ENCODE measurements at places on chromosomes 16 and 17. TPM values are rescaled to one million over a fixed set of nuclear protein-coding genes. Genes with fewer than 3 reads are reported as not detected.

DNA sequence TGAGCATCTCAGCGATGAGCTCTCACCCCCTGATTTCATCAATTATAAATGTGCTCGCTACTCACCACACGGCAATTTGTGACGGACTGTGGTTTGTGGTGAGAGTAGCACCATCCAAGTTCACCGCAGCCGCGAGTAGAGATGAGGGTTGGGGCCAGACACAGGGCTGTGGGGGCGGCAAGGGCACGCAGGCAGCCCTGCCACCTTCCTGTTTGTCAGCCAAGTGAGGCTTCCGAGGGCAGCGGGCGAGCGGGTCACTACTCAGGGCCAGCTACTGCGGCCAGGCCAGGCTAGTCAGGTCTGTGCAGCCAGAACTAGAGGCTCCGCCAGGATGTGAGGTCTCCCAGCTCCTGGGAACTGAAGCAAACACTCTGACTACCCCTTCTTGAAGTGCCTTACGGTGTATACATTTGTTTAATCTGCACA is 39.6 kb upstream of the MEOX1 start:
- no peak for DNase-seq

DNA sequence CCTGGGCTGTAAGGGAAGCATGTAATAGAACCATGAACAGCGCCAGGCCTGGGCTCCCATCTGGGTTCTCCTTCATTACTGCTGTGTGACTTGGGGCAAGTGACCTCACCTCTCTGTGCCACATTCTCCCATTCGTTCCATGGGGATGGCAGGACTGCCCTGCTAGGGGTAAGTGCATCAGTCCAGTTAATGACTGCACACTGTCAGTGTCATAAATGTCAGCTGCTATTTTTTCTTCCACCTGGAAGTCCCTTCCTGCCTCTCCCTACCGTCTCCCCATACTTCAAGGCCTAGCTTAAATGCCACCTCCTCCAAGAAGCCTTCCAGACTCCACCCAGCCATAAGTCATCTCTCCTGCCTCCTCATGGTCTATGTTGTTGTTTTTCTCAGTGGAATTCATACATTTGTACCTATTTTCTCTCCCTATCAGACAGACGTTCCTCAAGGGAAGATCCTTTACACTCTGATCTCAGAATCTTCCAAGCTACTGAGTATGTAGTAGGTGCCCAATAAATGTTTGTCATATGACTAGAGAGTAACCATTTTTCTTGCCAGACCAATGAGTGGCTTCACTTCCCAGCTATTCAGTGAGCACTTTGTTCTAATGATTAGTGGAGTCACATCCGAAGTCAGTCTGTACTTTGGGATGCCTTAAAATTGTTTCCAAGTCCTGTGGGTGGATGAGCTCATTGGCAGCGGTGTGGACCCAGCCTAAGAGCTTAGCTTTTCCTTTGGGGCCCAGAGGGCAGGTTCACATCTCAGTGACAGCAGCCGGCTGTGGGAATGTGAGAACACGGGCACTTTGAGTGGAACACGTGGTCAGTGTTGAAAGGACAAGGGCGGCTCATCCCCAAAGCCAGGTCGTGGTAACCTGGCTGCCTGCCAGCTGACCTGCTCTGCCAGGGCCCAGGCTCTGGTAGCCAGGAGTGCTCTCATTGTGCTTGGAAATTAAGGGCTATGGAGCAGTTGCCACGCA is 147.5 kb upstream of the GSE1 start:
- DNase-seq: no peak

DNA sequence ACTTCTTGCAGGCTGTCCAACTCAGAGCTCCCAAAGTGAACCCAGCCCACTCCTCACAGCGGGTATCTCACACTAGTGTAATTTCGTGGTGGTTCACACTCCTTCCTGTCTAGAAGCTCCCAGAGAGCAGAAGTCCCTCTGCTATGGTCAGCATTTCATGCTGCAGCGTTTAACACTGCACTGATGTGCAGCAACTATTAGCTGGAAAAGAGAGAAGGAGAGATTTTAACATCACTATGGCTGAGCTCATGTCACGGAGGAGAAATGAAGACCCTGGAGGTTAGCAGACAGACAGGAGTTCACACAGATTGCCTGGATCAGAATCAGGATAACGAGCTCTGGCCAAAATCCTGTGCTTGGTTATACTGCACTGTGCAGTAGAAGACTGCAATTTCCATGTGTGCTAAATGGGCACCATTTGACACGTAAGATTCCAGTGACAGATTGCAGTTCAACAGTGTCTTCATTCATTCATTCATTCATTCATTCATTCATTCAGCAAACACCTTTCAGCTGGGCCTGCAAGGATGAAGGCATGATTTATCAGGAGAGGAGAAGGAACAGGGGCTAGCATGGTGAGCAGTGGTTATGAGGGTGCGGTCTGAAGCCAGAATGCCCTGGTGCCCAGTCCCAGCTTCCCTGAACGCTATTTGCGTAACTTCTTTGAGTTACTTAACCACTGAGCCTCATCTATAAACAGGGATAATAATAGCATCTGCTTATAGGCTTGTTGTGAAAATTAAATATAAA is 5.3 kb upstream of the CCL1 start:
- DNase-seq: no peak

DNA sequence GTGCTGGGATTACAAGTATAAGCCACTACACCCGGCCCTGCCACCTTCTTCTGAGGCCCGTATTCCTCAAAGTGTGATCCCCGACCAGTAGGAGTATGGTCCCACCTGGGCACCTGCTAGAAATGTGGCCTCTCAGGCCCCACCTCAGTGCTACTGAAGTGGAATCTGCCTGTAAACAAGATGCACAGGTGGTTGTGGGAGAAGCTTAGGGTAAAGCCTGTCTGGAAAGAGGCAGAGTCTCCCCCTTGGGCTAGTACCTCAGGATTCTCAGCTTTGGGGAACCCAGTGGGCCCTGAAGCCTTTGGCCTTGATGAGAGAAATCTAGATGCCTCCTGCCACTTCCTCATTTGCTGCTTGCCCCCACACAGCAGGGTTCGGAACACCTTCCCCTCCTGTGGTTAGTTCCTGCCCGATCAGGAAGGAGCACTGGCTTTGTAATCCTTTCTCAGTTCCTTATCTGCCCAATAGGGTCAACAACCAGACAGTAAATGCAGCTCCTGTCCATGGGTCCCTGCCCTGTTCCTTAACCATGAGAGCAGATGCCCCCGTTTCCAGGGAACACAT is 25.2 kb downstream of the TK2 start:
- no peak for DNase-seq

DNA sequence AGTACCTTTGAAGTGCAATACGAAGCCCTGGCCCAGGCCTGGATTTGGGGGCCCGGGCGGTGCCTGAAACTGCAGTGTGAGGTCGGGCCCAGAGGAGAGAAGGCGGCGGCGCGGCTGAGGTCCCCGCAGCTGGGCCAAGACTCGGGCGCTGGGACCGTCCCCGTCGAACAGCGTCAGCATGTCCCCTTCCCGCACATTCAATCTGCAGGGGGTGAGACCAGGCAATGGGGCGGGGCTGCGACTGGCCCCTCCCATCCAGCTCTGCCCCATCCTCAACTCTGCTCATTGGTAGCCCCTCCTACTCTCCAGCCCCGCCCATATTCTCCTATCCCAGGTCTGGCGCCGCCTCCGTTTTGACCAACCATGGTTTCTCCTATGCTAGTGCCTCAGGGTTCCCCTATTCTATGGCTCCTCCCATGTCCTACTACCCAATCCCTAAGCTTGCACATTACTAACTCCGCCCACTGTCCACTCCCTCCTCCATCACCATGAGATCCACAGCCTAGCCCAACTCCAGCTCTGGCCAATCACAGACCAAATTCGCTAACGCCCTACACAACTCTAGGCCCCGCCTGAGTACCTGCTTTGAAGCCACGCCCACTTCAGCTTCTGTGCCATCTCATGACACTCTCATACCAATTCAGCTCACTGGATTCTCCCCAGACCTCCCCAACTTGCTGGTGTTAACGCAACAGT is 14.4 kb upstream of the CDIPT start:
- peak; percentile 28 for DNase-seq

GRCh38 chr17:41648411-41649195 is 24.2 kb upstream of the KRT17 start:
- DNase-seq: peak; percentile 91

GRCh38 chr16:1915732-1916639 is 2.2 kb downstream of the HS3ST6 start:
- DNase-seq: no peak

DNA sequence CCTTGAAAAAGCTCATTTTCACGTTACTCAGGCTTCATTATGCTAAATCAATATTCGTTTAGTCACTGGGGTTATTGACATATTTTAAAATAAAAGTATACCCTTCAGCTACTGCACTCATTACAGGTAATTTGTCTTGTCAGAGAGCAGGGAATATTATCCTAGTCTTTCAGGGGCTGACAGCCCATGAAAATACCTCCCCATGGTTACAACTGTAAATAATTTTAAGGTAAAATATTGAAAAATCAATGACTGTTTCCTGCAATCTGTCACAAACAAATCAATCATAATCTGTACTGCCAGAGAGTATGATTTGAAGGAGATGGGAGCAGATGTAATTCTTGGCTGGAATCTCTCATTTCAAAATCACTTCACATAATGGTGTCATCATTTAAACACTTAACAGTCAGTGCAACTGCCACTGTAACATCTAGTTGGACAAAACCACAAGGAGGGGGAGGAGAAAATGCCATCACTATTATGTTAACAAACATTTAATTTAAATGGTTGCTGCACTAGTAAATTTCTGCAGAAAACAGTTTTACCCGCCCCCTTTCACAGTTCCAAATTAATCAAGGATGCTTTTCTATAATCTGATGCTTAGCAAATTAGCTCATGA is 9.3 kb upstream of the IRX5 start:
- no peak for DNase-seq

DNA sequence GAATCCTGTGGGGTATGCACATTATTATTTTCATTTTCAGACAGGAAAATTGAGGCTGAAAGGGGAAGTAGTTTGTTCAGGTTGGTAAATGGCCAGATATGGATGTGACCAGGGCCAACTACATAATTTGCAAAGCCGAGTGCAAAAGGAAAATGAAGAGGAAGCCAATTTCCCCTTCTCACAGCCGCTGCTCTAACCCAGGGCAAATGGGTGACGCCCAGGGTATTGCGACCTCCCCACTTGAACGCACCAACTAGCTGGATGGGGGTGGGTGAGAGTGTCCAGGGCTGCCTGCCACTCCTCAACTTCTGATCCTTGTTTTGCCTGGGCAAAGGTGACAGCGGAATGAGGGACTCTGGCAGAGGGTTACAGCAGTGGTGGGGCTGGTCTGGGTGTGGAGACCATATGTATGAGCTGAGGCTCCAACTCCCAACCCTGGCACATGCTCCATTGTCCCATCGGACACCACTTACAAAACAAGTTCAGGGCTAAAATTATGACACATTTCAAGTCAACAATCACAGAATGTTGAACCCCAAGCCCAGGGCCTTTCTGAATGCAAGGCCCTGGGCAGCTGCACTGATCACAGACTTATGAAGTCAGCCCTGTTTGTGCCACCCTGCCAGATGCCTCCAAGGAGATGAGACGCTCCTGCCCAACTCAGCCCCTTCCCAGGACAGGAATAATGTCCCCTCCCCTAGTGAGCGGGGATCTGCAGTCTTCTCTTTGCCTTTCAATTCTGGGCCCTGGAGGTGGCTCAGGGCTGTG is 1.7 kb downstream of the ANKRD40CL start:
- DNase-seq: no peak

DNA sequence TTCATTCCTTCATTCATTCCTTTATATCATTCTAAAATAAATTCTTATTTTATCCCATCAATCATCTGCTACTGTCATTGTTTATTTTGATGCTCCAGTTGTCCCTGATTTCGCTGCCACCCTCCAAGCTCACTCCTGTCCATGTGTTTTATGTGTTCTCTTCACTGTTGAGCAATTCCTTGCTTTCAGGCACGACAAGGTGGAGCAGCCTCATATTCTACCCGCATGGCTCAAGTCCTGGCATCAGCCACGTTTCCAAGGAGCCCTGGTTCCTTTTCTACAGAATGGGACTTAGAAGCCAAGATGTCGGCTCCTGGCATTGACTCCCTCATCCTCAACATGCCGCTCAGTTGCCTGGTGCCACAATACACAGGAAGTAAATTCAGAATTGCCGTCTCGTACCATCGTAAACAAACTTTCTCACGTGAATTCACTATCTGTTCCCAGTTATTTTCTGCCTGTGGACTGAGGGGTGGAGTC is 139.0 kb downstream of the RPTOR start:
- no peak for DNase-seq

DNA sequence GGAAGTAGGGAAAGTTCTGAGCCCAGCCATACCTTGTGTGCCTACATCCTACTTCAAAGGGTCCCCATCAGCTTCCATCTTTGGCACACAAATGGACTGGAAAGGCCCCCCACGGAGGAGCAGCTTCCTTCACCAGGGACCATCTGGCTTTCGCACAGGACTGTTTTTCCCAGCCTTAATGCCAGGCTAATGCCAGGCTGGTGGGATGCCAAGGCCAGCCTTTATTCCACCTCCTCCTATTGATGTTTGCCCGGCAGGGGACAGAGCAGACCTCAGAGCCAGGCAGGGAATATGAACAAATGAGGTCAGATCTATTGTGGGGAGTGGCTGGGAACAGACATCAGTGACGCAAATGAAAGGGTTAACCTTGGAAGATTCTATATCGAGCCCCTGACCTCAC is 5.7 kb downstream of the GPR179 start:
- DNase-seq: no peak

DNA sequence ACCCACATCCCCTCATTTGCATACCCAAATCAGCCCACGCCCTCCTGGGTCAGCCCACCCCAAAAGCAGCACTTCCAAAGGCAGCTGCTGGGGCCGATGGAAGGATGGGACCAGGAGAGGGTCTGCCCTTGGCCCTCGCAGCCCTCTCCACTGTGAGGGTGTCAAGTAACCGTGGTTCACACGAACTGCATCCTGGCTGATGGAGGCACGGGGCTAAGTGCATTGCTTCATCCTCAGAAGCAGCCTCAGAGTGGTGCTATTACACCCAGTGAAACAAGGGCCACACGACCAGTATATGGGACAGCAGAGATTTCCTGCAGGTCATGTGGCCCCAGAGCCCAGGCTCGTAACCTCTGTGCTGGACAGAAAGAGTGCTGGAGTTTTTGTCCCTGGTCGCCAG is 13.2 kb upstream of the ATP2A3 start:
- no peak for DNase-seq

GRCh38 chr17:13560935-13561334 is 40.8 kb downstream of the HS3ST3A1 start:
- DNase-seq: no peak

Gene NSMCE1
- total RNA-seq: 49.9 TPM

Gene RNF40
- 109 TPM for total RNA-seq

Gene RHBDL1
- 7.8 TPM for total RNA-seq

Gene RNF112
- total RNA-seq: not detected

All from HT-29 (cell line).